Posterior vena cava (tissue), 2 donors: ENCODE measurements at places on chromosomes 16 and 17.

DNA sequence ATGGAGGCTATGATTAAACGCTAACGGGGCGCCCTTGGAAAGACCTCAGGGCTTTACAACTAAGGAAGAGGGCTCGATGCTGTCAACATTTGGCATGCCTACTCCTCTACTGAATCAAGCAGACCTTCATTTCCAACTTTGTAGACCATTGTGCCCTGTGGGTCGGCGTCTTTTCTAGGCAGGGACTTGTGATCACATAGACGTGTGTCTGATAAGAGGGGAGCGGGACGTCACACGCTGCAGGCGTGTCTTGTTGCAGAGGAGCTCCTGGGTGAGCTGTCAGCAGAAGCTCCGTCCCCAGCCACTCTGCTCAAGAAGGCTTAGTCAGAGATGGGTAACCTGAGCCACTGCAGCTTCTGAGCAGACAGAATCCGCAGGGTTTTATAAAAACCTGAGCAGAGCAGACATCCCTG lies 2.8 kb downstream of the MAPK8IP3 start:
- no peak for DNase-seq

- DNase-seq = no peak
Observed at GRCh38 chr16:85624646-85625045, 11.5 kb downstream of the GSE1 start.

DNA sequence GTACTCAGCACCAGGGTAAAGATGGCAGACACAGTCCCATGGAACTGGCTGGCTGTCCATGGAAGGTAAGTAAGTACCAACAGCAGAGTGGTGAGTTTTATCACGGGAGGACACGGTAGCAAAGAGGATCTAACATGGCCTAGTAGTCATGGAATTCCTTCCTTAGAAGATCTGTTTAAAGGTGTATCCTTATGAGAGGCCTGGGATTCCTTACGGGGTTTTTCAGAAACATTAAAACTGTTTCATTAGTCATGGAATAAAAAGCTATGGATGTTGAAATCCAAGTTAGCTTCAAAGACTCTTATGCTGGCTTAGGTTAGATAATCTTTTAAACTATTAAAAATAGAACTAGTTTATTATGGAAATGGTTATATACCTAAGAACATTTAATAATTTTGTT lies 7.4 kb downstream of the FTO start:
- no peak for DNase-seq

- DNase-seq = no peak
Observed at GRCh38 chr17:14135906-14136590, 66.7 kb downstream of the COX10 start.

- no peak for DNase-seq
Observed at GRCh38 chr16:67100569-67101310, 9.0 kb upstream of the PHAF1 start.

DNA sequence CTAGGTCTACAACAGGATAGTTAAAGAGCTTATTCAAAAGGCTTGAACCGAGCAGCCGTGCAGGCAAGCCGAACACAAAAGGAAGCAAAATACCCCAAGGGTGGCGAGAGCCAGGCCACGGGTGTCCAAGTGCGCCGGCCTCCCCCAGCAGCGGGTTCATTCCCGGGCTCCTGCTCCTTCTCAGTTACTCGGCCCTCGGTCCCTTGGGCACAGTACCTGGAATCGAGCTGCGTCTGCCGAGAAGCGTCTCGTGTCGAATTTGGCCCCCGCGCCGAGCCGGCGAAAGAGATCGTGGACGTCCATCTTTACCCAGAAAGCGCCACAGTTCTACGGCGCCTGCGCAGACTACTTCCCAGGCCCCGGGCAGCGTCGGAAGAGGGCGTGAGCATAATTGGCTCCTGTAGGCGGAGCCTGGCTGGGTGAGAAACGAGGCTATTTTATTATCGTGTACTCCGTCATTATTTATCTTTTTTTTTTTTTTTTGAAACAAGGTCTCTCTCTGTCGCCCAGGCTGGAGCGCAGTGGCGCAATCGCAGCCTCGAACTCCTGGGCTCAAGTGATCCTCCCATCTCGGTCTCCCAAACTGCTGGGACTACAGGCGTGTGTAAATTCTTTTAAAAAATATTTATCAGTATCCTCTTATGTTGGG lies at the start of gene DDX52:
Gene DDX52 (minus strand): TSS at position 329 of the 649 bp plus-strand sequence. CDS start 26 bp downstream, at position 303.
- peak; percentile 98 for DNase-seq
